ENCODE measurements at places on chromosomes 2 and 18.
A peak's percentile ranks its signal among the peaks of the same experiment; 100 is the strongest.

GRCh38 chr18:34929336-34929780, 111.9 kb upstream of the MAPRE2 start:
- no peak for DNase-seq

DNA sequence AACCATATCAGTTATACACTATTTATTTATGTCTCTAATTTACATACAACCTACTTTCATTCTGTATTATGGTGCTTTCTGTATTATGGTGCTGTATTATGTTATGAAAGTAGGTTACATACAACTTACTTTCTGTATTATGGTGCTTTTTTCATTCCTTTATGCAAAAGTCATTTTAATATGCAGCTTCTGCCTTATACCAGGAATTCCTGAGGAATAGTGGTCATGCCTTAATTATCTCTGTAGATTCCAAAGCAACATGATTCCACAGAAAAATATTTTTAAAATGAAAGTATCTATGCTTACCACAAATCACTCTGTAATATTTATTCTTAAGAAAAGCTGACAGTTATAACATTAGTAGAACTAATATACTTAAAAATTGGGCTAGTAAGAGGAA, 922.0 kb upstream of the NRXN1 start:
- no peak for DNase-seq

DNA sequence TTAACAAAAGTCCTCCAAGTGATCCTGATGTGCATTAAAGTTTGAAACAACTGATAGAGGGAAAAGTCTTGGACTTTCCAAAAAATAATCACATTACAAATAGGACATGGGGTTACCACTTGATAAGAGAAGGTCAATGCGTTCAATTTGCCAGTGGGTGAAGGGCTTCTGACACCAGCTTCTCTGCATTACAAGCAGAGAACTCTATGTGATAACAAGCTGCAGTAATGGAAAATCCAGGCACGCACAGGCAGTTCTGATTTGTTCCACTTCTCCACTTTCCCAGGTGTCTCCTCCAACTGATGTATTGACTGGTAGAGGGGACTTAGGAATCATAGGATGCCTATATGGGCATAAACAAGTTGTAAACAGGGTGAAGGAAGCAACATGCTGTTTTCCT, 234.0 kb upstream of the MGAT5 start:
- no peak for DNase-seq

DNA sequence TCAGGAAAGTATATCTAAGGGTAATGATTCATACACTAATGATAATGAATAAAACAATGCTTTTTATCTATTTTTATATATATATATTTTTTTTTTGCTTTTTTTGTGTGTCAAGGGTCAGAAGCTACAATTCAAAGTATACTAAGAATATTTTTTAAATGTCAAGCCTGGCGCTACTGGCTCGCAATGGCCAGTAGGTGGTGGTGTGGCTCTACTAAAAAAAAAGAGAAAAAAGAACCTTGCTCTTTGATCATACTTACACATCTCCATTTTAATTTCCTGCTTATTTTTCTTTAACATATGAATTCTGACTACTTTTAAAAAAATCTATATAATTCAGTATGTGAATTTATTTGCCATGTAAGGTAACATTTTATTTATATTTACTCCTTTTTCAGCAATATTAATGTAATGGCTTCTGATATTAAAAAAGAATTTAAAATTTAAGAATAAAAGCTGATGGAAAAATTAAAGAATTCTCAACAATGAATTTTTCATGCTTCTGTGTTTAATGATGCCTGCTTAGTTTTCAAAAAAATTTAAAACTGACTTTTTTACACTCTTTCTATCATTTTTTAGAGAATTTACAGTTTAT, 232.9 kb downstream of the GULP1 start:
- peak; percentile 12 for DNase-seq

- DNase-seq, result no peak
Observed at GRCh38 chr2:190538201-190538600, 3.7 kb upstream of the NEMP2 start.

- no peak for DNase-seq
Observed at GRCh38 chr2:64567473-64567872, 43.3 kb downstream of the AFTPH start.

DNA sequence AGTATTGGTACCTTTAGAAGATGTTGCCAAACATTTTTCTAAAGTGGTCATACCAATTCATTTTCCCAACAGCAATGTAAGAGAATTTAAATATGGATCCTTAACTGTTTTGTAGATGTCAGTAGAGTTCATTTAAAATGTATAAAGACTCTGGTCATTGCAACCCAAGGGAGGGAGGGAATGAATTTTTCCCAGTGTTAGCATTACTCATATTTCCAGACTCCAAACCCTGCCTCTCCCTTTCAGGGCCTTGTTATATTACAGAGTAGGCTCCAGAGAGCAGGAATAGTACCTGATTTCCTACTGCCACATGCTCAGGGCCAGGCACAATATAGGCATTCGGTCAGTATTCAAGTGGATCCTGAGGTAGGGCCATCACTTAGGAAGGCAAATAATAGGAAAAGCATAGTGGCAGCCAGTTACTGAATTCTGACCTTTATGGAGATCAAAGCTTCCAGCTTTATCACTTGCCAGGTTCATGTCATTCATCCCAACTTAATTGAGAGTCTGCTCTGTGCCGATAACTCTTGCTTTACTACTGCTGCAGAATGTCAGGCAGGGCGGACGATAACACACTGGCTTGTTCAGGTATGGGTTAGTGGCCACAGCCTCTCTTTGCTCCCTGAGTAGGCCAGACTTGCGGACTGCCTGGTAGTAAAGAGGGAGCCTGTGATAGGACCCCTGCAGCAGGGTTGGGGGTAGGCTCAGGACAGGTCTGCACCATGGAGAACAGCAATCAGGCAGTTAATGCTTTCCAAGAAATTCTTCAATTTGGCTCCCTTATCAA, 75.3 kb downstream of the OSBPL6 start:
- no peak for DNase-seq

GRCh38 chr2:14304326-14304725, 328.2 kb upstream of the LRATD1 start:
- no peak for DNase-seq

GRCh38 chr18:58640891-58641610, 12.2 kb upstream of the ALPK2 start:
- DNase-seq, result no peak

- no peak for DNase-seq
Observed at GRCh38 chr2:95020275-95021022, 5.1 kb upstream of the MAL start.

DNA sequence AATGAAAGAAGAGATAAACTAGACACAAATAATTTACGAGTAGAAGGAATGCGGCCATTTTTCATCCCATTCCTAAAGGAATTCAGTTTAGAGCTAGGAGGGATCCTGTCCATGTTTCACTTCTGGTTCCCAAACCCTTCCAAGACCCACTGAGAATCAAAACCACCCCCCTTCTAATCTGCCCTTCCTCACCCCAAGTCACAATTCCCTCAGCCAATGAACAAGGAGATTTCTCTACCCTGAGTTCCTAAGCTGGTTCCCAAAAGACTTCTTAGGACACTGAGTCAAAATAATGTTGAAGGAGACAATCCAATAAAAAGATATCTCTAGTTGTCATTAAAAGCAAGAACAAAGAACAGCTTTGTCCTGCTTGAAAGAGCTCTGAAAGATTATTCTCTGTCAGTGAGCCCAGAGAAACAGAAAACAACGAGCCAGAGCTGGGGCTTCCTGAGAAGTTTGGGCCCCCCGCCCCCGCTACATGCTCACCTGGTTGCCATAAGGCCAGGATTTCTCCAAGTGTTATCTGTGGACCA, 45.7 kb downstream of the STK39 start:
- no peak for DNase-seq

DNA sequence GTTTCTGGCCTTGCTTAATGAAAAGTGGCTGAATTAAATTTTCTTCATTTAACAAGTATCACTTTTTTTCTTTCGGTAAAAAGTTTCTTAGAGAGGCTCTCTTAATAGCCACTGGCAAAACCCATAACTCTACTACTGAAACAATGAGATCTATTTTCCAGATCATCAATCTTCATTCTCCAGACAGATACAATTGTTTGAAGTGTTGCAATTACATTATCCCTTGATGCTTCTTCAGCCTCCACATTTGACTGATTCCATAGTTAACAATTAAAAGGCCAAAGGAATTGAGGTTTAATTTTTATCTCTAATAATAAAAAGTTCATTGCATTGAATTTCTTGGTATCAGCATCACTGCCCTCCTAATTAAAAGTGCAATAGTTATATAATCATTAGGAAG, 176.3 kb downstream of the ZNF385B start:
- no peak for DNase-seq

DNA sequence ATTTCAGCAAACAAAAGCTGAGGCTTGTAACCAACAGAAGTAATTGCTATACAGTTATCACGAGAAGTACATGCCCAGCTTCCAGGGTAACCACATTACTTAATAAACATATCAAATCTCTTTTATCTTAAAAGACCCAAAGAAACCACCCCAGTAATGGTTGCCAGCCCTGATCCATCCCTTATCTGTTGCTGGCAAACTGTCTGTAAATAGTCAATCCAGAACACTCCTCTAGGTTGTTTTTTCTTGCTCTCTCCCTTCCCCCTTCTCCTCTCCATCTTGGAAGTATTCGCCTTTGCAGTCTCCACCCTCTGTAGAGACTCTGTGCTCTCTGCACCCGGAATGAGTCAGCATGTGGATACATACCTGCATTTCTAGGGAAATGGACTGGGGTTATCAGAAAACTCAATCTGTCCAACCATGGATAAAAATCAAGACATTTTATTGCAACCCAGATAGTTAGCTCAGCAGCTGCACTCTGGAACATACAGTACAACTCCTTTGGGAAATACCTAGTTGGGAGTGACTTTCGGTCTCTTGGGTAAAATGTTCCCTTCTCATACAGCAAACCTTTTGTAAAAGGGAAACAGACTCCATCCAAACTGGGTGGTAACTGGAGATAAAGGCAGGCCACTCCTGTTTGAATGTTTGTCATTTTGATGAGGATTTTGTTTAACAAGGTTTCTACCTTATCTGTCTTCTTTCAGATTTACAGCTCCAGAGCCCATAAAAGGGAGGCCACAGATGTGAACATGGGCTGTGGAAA, 123.5 kb upstream of the FOSL2 start:
- DNase-seq, result no peak

GRCh38 chr2:106160786-106161261, 33.3 kb downstream of the UXS1 start:
- no peak for DNase-seq

DNA sequence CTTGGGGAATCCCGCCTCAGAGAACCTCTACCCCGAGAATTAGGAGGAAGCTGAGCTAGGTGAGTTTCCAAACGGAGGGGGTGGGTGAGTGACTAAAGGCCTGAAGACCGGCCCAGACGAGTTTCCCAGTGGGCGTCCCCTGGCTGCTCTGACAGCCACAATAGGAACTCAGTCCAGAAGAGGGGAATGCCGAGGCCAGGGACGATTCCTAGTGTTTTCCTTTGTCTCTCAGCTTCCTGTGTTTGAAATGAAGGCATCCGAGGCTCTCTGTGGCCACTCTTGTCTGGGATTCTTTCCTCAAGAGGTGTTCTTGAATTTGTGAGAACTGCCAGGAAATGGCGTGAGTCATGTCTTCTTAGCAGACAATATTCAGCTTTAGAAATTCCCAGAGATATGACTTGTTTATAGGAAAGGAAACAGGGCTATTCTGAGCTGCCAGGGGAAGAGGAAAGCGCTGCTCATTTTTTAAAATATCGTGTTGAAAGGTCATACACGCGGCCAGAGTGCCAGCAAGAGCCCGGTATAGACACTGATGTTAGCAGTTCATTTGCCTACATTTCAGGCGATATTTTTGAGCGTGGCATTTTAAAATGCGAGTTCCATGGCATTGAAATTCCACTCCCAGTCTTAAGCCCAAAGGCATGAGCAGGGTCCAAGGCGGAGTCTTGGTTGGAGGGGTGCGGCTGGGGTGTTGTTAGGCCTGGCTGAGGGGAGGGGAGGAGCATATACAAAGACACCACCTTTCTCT, 169.1 kb upstream of the KLF7 start:
- DNase-seq, result peak; percentile 15

- DNase-seq, result no peak
Observed at GRCh38 chr2:149446748-149447147, 116.4 kb downstream of the LYPD6 start.

GRCh38 chr2:140604096-140604495, 1526.7 kb downstream of the LRP1B start:
- no peak for DNase-seq

DNA sequence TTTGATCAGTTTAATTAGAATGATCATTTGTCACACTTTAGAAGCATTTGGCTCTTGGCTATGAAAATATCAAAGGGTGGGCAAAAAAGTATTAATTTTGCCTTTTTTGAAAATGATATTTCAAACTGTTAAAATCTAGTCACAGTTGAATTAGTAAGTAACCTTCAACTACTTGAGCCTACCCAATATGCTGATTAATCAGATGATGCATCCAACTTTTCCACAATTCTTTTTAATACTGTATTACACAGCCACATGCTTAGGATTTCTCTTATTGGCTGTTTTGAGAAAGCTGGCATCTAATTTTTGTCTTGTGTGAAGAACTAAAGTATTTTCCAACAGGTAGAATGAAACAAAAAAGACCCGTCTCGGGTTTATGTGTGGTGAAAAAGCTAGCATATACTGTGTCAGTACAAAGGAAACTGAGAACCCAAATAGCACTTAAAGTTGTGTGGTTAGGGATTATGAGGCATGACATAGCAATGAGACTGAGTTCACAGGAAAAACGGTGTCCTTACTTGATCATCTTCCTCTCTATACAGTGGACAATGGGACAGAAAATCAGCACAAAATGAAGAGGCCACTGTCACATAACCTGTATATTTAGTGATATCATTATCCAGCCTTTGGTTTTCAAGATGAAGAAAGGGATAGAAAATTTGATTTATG, 11.7 kb downstream of the OSBPL6 start:
- DNase-seq, result no peak

DNA sequence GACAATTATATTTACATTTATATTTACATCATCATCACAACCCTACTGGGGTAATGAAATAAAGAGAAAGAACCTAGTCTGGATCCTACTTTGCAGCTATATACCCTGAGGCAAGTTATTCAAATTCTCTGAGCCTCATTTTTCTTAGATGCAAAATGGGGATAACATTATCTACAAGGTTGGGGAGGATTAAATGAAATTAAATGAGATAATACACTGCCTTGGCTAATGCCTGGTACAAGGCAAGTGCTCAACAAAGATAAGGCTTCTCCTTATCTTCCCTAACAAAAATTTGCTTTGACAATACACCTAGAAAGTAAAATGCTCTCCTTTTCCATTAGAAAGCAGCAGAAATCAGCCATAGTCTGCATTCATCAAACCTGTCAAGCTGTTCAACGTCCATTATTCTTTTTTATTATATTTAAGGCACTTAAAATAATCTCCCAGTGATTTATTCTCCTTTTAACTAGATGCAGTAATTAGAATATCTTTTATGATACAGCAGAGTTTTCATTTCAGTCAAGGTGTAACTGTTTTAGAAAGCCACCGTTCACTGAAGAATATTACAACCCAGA, 44.8 kb downstream of the TCF4 start:
- no peak for DNase-seq

All from bone marrow (tissue), 2 donors.